AG04450 (cell line): ENCODE measurements at places on chromosomes 4 and X.

GRCh38 chrX:24110069-24110468 is 39.5 kb upstream of the ZFX start:
- DNase-seq = no peak

GRCh38 chr4:85681921-85682320 is 207.0 kb downstream of the ARHGAP24 start:
- DNase-seq = no peak

- no peak for DNase-seq
These were observed 71.1 kb upstream of the VCX start for GRCh38 chrX:7771788-7772438.

- no peak for DNase-seq
These were observed 9.9 kb downstream of the OGT start for GRCh38 chrX:71542825-71543224.

DNA sequence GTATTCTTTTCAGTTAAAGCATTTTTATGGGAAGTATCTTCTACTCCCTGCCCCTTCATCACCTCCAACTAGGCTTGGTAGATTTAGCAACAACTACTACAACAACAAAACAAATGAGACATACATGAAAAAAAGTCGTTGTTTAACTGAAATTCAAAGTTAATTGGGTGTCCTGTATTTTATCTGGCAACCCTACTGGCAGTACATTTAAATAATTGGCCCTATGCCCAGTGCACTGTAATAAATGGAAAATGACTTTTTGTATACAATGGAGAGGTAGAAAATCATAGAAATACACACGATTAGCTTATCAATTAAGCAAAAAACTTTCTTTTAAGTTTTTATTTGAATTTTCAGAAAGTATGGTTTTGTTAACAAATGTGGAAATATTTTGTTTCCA is 21.4 kb upstream of the CLGN start:
- no peak for DNase-seq

DNA sequence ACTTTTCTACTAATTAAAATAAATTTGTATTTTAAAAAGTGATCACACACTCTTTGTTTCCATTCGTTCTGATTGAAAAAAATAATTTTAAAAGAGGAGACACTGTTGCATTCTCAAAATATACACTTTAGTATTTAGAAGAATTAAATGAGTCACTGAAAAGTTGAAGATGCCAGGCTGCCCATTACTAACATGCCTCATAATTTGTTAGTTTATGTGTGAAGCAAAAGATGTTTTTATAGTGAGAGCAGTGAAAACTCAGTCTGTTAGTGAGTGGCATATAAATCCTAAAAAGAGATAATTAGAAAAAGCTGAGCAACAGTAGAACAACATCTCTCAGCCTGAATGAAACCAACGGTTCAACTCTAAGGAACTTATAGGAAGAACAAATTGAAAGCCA is 143.4 kb downstream of the CDS1 start:
- DNase-seq = no peak

DNA sequence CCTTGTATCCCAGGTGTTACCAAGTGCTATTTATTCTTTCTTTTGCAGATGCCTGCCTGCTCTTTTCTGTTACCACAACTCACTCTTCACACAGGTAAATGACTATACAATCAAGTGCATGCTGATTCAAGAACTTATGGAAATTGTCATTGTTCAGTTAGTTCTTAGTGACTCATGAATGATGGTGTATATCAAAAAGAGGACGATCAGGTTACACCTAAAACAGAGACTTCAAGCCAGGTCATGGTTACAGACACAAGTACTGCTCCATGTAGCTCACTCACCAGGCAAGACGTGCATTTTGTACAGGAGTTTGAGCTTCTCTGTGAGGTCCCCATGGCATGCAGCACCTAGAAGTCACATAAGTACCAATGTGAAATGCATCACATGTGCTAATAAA is 59.3 kb upstream of the UCP1 start:
- no peak for DNase-seq
